Right lobe of liver (tissue), 6 donors: ENCODE measurements at places on chromosomes 7 and 10.
A peak's percentile ranks its signal among the peaks of the same experiment; 100 is the strongest.

DNA sequence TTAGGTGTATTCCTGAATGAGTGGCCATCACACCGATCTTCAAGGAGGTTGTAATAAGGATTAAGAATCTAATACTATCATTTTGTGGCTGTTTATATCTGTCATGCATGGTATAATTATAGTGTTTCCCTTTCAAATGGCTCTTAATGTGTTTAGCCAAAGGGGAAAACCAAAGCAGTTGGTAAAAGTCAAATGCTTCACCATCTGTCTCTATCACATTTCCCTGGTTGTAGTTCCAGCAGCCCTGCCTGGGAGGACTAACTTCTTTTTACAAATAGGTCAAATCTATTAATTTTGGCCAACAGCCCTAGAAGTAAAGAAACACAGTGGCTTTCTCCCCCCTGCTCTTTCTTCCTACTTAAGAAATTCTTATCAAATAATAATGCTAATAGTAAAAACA, 56.7 kb downstream of the ZNF365 start:
- DNase-seq: no peak

GRCh38 chr7:21939136-21939857, 6.4 kb downstream of the CDCA7L start:
- DNase-seq: no peak

GRCh38 chr7:96184783-96185182, 137.1 kb downstream of the SLC25A13 start:
- DNase-seq: no peak

DNA sequence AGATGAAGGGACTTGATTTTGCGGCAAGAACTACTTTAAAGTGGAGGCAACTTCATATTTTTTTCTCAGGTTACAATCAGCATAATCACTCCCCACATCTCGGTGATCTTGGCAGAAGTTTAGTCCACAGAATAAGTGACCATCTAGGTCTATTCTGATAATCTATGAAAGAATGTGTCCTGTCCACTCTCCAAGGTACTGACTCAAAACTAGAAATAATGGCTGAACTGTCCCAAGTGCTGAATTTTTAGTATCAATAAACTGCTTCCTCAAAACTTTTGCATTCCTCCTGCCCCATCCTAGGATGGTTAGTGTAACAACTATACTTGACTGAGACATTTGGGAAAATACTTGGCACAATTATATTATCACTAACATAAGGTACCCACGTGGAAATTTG, 10.9 kb upstream of the CHRM2 start:
- DNase-seq: no peak

- DNase-seq: no peak
Observed at GRCh38 chr10:58281092-58281752, 12.3 kb downstream of the CISD1 start.

- no peak for DNase-seq
Observed at GRCh38 chr10:107619139-107619538, 454.6 kb upstream of the SORCS1 start.

GRCh38 chr7:22088827-22089226, 143.1 kb upstream of the CDCA7L start:
- no peak for DNase-seq

DNA sequence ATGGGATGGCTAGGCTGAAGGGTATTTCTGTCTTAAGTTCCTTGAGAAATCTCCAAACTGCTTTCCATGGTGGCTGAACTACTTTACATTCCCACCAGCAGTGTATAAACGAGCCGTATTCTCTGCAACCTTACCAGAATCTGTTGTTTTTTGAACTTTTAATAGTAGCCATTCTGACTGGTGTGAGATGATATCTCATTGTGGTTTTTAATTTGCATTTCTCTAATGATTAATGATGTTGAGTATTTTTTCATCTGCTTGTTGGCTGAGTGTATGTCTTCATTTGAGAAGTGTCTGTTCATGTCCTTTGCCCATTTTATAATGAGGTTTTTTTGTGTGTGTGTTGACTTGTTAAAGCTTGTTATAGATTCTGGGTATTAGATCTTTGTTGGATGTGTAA, 226.8 kb upstream of the IGFBP3 start:
- DNase-seq: no peak

DNA sequence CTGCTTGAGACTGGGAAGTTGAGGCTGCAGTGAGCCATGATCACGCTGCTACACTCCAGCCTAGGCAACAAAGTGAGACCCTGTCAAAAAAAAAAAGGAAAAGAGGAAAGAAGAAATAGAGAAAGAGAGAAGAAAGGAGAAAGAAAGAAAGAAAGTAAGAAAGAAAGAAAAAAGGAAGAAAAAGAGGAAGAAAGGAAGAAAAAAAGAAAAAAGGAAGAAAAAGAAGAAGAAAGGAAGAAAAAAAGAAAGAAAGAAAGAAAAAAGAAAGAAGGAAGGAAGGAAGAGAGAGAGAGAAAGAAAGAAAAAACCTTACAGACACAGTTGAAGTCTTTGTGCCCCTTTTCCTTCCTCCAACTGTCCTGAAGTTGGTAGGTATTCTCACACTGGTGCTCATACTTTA, 26.6 kb upstream of the LEP start:
- DNase-seq: no peak

- no peak for DNase-seq
Observed at GRCh38 chr7:50848203-50848602, 65.5 kb upstream of the GRB10 start.

DNA sequence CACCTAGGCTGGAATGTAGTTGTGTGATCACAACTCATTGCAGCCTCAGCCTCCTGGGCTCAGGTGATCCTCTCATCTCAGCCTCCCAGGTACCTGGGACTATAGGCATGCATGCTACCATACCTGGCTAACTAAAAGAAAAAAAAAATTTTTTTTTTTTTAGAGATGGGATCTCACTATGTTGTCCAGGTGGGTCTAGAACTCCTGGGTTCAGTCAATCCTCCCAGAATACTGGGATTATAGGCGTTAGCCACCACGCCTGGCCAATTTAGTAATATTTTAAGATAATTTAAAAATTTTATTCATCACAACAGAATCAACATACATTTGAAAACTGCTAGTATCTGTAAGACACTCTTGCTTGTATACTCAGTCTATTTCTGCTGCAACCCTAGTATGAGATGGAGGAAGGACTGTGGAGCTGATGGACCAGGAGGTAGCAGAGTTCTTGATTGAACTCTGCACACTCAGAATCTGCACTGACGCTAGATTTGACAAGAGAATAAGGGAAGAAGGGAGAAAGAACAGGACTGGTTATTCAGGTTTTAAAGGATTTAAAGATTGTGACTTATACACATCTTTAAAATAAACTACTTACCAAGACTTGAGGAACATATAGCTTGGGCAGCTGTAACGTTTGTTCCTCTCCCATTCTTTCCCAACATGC, 57.6 kb downstream of the VCL start:
- no peak for DNase-seq

GRCh38 chr7:143265017-143265693, 1.9 kb downstream of the GSTK1 start:
- no peak for DNase-seq

DNA sequence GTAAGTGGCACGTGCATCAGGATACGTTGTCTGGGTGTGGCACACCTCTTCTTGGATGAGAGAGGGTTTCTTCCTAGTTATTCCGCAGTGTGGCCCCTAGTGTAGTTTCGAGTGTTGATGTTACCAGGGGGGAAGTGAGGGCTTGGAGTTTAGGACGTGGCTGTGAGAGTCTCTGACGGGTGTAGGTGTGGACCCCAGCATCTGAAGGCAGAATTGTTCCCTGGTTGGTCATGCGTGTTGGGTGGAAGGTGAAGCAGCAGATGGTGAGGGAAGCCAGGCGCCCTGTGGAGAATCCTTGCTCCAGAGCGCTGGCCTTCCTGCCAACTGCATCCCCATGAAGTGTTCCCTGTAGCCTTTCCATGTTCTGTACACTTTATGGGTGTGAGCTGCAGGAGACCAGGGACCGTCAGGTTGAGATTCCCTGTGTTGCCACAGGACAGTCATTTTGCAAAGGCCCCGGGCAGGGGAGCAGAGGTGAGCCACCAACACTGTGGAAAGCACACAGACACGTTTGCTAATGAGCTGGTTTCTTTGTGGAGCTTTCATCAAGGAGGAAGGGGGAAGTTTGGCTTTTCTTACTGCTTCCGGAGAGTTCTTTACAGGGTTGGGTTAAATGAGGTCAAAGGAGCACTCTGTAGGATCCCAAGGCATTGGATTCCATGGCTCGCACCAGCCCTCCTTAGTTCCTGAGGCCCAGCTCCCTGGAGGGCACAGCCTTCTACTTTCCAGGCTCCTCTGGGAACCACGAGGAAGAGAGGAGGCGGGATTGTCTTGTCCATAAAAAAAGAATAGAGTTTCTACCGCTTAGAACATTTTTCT, 32.0 kb downstream of the TSPAN14 start:
- no peak for DNase-seq

DNA sequence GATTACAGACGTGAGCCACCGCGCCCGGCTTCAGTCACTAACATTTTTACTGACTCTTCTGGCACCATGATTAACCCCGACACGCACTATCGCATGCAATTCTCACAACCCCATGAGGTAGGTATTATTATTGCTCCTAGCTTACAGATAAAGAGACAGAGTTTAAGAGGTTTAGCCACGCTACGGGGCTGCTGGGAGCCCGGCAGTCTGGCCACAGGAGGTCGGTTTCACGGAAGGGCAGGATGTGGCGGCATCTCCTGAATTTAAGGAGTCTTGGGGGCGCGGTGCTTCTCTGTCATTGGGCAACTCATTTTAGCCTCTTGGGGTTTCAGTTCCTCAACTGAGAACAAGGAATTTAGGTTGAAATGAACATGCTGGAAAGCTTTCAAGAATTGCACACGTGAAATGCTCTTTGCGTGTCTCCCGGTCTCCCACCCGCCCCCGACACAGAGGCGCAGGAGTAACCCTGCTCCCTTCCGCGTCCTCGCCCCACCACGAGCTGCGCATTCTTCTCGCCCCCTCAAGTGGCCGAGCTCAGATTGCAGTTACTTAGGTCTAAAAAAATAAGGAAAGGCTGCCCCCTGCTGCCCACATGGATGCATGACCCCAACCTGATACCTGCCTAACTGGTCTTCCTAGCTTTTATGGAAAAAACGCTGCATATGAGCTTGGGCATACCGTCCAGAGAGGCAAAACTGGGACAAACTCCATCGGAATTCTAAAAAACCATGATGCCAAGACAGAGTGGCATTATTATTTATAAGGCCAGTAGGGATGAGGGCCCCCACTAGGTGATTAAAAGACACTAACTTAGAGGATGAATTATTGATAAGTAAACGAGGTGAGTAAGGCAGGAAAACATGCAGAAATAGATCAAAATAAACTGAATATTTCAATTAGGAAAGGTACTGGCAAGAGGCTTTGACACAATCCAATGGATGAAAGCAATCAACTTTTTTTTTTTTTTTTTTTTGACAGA, 12.4 kb downstream of the PRSS2 start:
- peak; percentile 85 for DNase-seq

DNA sequence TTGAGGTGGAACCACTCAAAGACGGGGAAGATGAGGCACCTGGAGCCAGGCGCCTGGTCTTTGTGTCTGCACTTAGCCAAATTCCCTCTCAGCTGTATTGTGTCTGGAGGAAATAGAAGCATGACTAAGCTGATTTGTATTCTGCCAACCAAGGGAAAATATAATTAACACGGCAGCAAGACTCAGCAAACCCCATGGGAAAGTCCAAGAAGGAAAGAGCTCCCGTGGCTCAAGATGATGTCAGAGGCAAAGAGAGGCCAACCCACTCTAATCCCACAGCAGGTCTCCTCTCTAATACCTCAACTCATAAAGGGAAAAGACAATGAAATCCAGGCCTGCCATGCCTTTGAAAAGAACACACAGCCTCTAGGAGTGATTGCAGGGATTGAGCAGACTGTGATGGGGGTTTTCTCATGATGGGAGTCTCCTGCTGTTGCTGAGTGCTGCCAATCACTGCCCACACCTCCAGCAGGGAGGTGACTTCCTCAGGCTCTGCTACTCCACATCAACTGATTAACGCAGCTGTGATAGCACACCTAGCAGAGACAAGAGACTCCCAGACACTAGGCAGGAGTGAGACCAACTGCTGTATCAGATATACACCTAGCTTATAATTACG, 255.5 kb upstream of the C7orf33 start:
- DNase-seq: no peak
